GM03348 (cell line): ENCODE measurements at places on chromosomes 5 and 9.

GRCh38 chr9:34651876-34652601 is at the start of gene IL11RA:
TSS of gene IL11RA (plus strand) at chr9:34652185. CDS start at chr9:34655218, 3,033 bp downstream.
- peak; percentile 97 for DNase-seq

GRCh38 chr5:131431794-131432193 is 167.9 kb downstream of the CDC42SE2 start:
- no peak for DNase-seq

GRCh38 chr5:10733426-10733825 is 27.6 kb downstream of the DAP start:
- DNase-seq = no peak

GRCh38 chr9:84709056-84709455 is 39.5 kb downstream of the NTRK2 start:
- DNase-seq = no peak

DNA sequence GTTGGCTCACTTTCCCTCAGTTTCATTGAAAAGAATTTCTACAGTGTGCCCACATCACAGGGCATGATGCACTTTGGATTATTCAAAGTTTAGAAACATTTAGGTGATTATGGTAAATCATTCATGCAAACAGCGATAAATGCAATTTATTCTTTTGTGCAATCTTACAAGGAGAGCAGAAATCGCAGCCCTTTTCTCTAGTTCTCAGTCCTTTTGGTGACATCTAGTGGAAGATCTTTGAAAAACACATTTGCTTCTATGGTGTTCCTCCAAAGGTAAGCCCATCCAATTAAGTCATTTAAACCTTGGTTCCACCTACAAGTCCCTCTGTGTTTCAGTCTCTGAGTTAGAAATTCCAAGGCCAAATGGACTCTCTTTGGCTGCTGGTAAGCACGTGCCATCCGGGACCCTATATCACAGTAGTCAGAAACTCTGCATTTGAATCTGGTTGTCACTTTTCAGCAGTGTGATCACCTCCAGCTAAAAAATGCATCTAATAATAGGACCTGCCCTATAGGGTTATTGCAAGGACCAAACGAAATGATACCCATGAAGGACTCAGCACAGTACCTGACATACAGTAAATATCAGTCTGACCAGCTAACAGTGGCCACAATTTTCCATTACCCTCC is 66.4 kb downstream of the MACROH2A1 start:
- peak; percentile 84 for DNase-seq

- DNase-seq = no peak
Observed at GRCh38 chr9:5764130-5764868, 68.6 kb downstream of the ERMP1 start.

DNA sequence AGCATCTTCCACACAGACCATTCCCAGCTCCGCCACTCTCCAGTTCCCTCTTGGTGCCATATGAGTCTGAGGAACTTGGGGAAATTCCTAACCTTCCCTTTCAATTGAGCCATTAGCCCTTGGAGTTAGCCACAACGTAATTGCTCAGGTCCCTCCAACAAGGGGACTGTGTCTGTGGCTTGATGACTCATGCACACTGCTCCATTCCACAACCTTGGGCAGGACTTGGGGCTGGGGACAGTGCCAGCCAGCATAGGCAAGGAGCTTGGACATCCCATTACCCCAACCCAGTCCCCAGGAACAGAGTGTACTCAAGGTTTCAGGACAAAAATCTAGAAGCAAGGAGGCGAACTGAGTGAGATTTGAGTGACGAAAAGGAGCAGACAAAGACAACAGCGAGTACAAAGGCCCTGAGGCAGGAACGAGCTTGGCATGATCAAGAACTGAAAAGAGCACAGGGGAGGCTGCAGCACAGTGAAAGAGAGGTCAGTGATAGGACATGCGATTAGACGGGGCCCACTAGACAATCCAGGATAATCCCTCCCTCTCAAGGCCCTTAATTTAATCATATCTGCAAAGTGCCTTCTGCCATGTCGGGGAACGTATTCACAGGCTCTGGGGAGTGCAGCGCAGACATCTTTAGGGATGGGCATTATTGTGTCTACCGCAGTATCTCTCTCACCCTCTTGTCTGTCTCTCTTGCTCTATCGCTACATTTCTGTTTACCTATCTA is 16.0 kb upstream of the JADE2 start:
- no peak for DNase-seq

DNA sequence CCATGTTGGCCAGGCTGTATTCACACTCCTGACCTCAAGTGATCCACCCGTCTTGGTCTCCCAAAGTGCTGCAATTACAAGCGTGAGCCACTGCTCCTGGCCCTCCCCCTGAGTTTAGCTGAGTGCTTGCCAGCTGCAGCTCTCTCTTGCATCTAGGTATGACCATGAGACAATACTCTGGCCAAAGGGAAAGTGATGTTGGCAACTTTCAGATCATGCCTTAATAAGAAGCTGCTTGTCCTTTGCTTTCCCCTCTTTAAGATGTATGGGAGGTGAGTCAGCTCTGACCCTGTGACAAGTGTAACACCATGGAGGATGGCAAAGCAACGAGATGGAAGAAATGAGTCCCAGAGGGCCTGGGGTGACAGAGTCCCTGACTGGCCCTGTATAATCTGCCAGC is 18.7 kb upstream of the DCAF12 start:
- DNase-seq = no peak

DNA sequence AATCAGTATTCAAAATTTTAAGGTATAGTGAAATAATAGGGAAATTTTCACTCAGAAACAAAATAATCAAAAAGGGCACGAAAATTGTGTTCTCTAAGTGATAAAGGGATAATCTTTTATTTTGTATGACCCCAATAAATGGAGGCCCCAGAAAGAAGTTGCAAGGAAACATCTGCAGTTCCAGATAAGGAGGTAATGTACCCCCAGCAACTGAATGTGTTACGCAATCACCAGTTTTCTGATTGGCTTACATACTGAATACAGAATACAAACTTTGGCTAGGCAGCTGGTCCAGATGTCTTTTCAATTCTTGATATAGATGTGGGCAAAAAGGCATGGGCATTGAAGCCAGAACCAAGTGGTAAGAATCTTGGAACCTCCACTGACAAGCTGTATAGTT is 1.7 kb upstream of the TOPORS start:
- DNase-seq = no peak

DNA sequence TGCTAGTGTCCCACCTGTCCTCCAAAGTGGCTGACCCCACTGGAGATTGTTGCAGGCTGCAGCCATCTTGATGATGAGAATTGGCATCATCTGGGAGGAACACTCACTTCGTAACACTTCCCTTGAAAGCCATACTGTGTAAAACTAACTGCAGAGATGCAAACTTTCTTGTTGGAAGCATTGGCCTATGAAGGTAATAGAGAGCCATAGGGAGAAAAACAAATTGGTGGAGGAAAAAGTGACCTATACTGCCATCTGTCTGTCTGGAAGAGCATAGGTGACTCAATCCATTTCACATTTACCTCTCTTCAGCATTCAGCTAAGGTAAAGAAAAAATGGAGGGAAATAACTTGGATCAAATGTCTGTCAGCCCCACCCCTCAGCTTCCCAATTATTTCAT is 473.4 kb downstream of the NTRK2 start:
- DNase-seq = peak; percentile 12
